ENCODE measurements at places on chromosomes 7 and 10. TPM values are rescaled to one million over a fixed set of nuclear protein-coding genes. Genes with fewer than 3 reads are reported as not detected.

NAT16 gene
- not detected for total RNA-seq

CDNF gene
- 1.0 TPM for total RNA-seq

TRAPPC14 gene
- total RNA-seq, result 5.6 TPM

PNLIPRP2 gene
- total RNA-seq, result not detected

STYXL1 gene
- 25.4 TPM for total RNA-seq

RHOBTB1 gene
- 30.9 TPM for total RNA-seq

CUTC gene
- 26.7 TPM for total RNA-seq

ELFN1 gene
- 0.77 TPM for total RNA-seq

GNA12 gene
- total RNA-seq, result 27.2 TPM

VCL gene
- total RNA-seq, result 60.3 TPM

PEX1 gene
- 11.2 TPM for total RNA-seq

SEC61G gene
- total RNA-seq, result 180 TPM
